ENCODE measurements at places on chromosomes 6 and 20.

GRCh38 chr20:31723069-31723318 is 326 bp upstream of the BCL2L1 start:
- DNase-seq: no peak

DNA sequence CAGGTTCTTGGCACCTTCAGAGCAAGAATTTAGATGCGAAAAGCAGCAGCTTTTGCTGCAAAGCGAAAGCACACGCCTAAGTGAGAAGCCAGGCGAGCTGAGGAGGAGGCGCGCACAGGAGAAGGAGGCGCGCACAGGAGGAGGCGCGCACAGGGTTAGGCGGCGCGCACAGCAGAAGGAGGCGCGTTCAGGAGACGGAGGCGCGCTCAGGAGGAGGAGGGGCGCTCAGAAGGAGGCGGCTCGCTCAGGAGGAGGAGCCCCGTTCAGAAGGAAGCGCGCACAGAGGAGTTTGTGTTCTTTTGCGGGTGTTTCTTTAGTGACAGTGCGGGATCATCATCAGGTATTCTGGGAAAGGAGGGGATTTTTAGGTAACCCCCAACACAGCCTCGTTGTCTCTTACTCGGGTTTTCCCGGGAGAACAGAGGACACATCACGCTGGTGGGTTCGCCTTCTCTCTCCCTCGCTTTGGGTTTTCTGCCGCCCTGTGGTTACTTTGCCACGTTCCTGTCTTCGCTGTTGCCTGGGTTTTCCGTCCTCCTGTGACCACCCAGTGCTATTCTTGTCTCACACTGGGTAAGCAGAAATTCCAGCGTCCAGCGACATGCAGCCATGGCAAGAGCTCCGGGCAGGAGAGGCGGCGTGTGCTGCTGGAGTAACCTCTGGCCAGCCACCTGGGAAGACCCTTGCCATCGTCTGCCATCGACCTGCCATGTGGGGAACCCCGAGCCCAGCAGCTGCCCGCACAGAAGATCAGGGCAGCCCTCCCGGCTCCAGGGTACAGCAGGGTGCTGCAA is 47.0 kb downstream of the WDR27 start:
- peak; percentile 86 for DNase-seq

GRCh38 chr20:22474224-22474623 is 110.1 kb downstream of the FOXA2 start:
- DNase-seq: no peak

- no peak for DNase-seq
Measured at GRCh38 chr6:42332916-42333315, 115.3 kb upstream of the MRPS10 start.

GRCh38 chr6:21616005-21616404 is 22.5 kb downstream of the SOX4 start:
- no peak for DNase-seq

- DNase-seq: no peak
Measured at GRCh38 chr6:25415274-25415673, 136.1 kb downstream of the CARMIL1 start.

GRCh38 chr20:50429412-50429811 is 80.8 kb upstream of the PTPN1 start:
- DNase-seq: no peak

GRCh38 chr20:47204008-47204849 is 152.3 kb downstream of the ZMYND8 start:
- DNase-seq: no peak

- no peak for DNase-seq
Measured at GRCh38 chr6:106536851-106537250, 92.4 kb downstream of the RTN4IP1 start.

DNA sequence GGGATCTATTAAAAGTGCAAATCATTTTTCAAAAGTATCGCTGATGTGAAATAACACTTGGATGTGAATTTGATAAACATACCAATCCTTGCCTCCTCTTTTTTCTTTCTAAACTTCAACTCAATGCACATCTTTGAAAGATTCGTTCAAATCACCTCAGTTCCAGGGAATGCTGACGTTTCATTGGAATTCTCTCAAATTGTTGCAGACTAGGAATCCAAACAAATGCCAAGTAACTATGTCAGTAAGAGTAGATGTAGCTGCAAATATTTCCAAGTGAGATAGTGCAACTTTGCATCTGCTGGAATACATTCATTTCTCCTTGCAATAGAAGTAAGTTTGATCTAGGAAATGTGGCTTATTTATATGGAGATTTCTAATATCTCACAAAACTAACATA is 220.7 kb downstream of the FUT9 start:
- no peak for DNase-seq

DNA sequence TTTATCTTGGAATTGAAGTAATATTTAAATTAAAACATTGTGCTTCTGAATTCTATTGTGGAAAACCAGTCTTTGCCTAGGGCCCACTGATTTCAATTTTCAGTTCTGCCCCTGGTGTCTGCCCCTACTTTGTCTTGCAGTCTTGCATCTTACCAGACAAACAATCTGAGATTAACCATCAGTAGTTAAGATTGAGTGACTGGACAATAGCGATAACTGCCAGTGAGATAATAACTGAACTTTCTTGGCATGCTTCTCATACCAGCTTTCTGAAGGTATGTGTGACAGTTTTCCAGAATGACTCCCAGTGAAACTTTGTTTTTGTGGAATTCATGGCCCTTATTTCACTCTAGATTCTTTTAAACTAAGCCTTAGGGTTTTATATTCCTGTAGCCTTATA is 53.5 kb downstream of the KCNQ5 start:
- DNase-seq: no peak

GRCh38 chr20:23754731-23755130 is 4.0 kb upstream of the CST1 start:
- no peak for DNase-seq

DNA sequence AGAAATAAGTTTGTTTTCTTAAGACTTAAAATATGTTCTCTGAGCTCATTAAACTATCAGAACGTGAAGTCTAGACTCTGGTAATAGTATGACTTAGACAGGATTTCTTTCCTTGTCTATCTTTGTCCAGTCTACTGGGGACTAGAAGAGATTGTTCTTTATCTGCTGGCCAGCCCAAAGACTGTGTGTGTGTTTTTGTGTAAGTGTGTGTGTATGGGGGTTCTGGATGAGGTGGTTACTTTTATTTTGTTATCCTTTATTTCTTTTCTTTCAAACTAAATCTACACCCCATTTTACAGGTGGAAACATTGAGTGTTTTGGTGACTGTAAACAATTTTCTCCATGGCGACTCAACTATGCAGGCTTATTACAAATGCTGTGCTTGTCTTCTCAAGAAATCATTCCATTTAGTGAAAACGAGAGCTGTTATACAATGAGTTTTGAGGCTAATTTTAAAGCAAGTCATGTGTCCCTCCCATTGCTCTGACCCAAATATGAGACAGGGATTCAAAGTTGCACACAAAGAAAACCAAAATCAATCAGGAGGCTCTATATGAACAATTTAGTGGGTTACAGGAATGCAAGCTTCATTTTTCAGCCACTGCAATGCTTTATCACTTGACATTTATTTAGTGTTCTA is 97.6 kb downstream of the ELOVL5 start:
- no peak for DNase-seq

DNA sequence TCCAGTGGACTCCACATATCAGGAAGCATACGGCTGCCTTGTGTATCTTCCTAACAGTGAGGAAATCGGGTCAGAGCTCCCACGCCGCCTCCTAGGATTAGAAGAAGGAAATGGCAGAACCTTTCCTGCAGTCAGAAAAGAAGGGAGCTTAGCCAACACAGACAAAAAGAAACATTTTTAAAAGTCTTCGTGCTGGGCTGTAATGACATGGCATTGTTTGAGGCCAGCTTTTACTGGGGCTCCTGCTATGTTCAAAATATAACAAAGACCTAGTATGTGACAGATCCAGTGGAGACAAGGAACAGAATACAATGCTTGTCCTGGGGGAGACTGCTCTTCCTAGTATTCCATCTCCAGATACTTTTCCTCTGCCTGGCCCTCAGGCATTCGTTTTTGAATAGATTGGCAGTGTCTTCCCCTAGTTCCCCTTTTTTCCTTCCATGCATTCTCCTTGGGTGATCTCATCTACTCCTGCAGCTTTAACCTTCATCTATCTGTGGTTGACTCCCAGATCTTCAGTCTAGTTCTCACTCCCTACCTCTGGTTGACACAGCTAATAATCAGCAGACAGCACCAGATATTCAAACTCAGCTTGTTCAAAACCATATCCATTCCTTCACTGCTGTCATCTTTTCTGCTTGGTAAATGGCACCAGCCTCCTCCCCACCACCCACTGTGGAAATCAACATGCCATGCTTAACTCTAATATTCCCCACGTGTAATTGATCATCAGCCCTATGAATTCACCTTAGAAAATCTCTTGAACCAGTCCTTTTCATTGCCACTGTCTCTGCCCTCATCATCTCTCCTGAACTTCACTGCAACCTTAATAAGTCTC is 94.5 kb upstream of the VSTM2L start:
- no peak for DNase-seq

DNA sequence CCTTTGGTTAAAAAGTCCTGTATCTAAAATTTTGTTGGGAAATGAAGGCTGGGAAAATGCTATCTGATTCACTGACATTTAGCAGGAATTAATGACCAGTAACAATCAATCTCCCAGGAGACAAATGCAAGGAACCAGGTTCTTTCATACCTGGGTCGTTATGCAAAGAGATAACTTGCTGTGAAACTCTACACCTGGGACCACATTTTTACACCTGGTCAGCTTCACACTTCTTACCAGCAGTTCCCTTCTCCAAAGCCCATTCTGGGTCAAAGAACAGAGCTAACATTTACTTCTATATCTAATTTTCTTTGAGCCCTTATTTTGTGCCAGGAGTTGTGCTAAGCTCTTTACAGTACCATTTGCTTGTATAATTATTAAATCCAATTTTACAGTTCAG is 27.4 kb upstream of the STXBP5 start:
- no peak for DNase-seq

DNA sequence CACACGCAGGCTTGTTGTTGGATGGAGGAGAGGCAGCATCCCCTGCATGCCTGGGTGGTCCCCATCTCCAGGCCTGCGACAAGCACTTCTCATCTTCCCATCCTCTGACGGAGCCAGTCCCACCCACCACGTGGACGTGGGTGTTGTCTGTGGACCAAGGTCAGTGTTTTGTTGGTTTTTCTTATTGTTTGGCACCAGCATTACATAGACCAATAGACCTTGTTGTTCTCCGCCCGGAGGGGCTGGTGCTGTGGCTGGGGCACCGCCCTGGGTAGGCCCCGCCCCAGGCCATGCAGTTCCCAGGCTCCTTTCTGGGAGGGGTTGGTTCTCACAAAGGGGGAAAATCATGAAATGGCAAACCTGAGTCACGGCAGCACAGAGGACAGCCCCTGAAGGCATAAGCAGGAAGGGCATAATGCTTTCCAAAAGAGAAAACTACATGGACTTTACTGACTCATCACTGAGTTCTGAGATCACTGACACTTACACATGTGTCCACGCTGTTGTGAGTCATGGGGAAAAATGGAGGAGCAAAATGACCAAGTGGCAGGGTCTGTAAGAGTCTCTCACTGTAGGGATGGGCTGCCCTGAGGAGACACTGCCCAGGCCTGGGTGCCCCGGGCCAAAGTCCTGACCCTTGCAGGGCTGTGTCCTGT is 90.8 kb downstream of the THBS2 start:
- peak; percentile 45 for DNase-seq

- peak; percentile 57 for DNase-seq
Measured at GRCh38 chr6:158816803-158817727, 2.1 kb downstream of the EZR start.

DNA sequence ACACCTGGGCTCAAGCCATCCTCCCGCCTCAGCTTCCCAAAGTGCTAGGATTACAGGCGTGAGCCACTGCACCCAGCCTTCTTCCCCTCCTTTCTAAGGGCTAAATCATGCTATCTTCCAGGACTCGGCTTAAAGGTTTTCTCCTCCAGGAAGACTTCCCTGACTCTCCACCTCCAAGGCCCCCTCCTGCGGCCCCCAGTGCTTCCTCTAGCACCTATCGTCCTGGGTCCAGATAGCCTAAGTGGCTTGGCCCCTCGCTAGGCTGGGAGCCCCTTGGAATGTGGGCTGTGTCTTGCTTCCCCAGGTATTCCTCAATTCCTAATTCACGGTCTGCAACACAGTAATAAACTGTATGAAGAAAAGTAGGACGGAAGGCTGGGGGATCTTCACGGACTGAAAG is 36.7 kb downstream of the PIM1 start:
- DNase-seq: no peak

GRCh38 chr20:37541326-37541725 is 13.7 kb upstream of the BLCAP start:
- DNase-seq: no peak

GRCh38 chr6:146590492-146590891 is 8.3 kb upstream of the ADGB start:
- no peak for DNase-seq

- no peak for DNase-seq
Measured at GRCh38 chr6:347232-347631, 44.3 kb upstream of the IRF4 start.

DNA sequence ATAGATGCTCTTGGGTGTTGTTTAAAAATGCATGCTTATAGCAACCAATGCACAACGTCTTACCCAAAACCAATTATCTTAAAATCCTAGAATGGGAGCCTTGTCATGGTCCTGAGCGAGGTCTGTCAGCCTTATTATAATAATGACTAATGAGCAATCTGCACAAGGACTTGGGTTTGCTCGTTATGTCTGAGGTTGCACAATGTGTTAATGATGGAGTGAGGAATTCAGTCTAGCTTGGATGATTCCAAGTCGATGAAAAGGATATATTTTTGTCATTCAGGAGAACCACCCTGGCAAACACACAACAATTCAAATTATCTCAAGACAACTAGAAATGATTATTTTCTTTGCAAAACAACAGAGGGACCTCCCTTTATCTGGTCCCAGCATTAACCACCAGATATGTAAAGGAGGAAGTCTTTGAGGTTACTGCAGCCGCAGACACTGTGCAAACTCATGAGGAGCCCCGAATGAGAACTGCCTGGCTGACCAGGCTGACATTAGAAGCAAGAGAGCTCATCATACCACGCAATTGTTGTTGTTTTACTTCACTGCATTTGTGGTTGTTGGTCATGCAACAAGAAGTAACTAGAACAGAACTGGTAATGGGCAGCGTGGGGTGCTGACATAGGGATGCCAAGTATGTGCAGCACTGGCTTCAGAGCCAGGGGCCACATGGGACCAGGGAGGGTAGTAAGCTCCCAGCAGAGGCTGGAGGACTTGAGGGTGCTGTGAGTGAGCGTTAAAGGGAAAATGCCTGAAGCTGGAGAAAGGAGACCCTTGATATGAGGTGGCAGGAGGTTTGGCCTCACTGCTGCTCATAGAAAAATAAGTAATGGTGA is 488.3 kb downstream of the CDH26 start:
- no peak for DNase-seq

GRCh38 chr20:51190783-51191180 is 167.9 kb upstream of the KCNG1 start:
- DNase-seq: no peak

- no peak for DNase-seq
Measured at GRCh38 chr6:99080191-99080590, 132.4 kb upstream of the FBXL4 start.

- no peak for DNase-seq
Measured at GRCh38 chr6:41422161-41422560, 86.8 kb downstream of the NCR2 start.

GRCh38 chr6:169918239-169918953 is 167.0 kb downstream of the ERMARD start:
- DNase-seq: no peak

Data from right forelimb (tissue), 1 donor.